ENCODE measurements at places on chromosomes 11 and 22.
A peak's percentile ranks its signal among the peaks of the same experiment; 100 is the strongest.

- H3K4me1 ChIP-seq: peaks cover 84% of the 10 kb centered on the region
- no peak for DNase-seq
- H3K36me3 ChIP-seq: peaks cover 3% of the 10 kb centered on the region
Measured at GRCh38 chr11:2094354-2095197, 44.6 kb downstream of the IGF2 start.

- H3K4me3 ChIP-seq: no peak overlapping the region
- peaks cover 40% of the 10 kb centered on the region for H3K36me3 ChIP-seq
- H3K27ac ChIP-seq: no peak overlapping the region
- peaks cover 5% of the 10 kb centered on the region for H3K4me1 ChIP-seq
Measured at GRCh38 chr11:61270354-61271076, 24.6 kb downstream of the VWCE start.

- peaks cover 2% of the 10 kb centered on the region for H3K4me1 ChIP-seq
- no peak overlapping the region for H3K4me3 ChIP-seq
- no peak for DNase-seq
- H3K27ac ChIP-seq: no peak overlapping the region
- no peaks in the 10 kb centered on the region for H3K27me3 ChIP-seq
Measured at GRCh38 chr11:35998634-35999033, 54.8 kb downstream of the LDLRAD3 start.

GRCh38 chr11:98834776-98835175 lies 186.0 kb upstream of the CNTN5 start:
- H3K36me3 ChIP-seq: no peaks in the 10 kb centered on the region
- no peak overlapping the region for H3K27ac ChIP-seq
- H3K4me3 ChIP-seq: no peak overlapping the region
- H3K4me1 ChIP-seq: no peaks in the 10 kb centered on the region
- peaks cover 2% of the 10 kb centered on the region for H3K27me3 ChIP-seq

DNA sequence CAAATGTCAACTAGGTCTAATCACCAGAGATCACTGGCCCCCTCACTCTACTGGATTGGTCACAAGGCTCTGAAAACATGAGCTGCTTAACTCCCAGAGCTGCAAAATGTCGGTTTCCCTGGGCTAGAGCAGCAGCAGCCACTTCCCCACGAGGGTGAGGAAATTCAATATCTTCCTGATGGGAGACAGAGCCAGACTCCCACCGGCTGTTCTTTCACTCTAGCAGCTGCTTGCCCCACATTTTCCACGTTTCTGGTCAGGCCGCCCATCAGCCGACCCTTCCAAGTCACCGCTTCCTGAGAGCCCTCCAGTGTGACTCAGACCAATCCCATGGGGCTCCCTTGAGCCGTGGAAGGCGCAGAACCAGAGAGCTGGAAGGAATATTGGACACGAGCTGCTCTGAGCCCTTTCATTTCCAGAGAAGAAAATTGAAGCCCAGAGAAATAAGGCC lies 227.0 kb downstream of the ADAMTS15 start:
- peak overlapping the region; percentile 43 for H3K4me3 ChIP-seq
- no peaks in the 10 kb centered on the region for H3K36me3 ChIP-seq
- H3K4me1 ChIP-seq: peaks cover 28% of the 10 kb centered on the region
- H3K27ac ChIP-seq: peak overlapping the region; percentile 53

- DNase-seq: peak; percentile 37
- peak overlapping the region; percentile 54 for H3K4me3 ChIP-seq
- no peaks in the 10 kb centered on the region for H3K27me3 ChIP-seq
- H3K4me1 ChIP-seq: peaks cover 11% of the 10 kb centered on the region
Measured at GRCh38 chr11:78961937-78962701, 387.5 kb upstream of the NARS2 start.

DNA sequence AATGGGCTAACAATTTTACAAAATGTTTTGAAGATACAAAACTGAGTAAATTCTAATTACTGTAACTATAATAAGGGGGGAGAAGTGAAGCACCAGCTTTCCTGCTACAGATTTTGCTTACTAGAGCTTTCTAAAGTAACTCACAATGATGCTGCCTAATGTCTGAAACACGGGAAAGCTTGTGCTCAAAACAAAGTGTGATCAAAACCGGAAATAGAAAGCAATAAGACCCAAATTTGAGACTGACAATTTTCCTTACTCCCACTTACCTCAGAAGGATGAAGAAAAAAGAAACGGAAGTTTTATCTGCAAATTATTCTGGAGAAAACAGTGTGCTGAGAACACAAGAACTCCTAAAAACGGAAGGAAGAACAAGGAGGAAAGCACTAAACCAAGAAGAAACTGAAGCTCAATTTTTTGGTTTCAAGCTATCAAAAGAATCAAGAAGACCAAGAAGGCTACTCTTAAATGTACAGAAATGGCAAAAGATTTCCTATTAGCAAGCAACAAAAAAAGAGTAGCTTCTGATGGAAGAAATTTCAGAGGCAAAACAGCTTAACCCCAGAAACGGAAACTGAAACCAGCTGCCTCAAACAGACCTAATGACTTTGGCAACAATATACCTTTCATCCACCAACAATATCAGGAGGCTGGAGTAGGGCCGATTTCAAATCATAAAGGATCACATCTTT lies 33.4 kb downstream of the AMBRA1 start:
- no peaks in the 10 kb centered on the region for H3K27me3 ChIP-seq
- peaks cover 10% of the 10 kb centered on the region for H3K4me1 ChIP-seq
- DNase-seq: peak; percentile 60
- H3K4me3 ChIP-seq: no peak overlapping the region

GRCh38 chr11:17730137-17730536 lies 4.4 kb upstream of the KCNC1 start:
- DNase-seq: no peak
- no peak overlapping the region for H3K27ac ChIP-seq
- H3K36me3 ChIP-seq: no peaks in the 10 kb centered on the region
- H3K4me1 ChIP-seq: peaks cover 14% of the 10 kb centered on the region

- no peak for DNase-seq
- H3K4me1 ChIP-seq: no peaks in the 10 kb centered on the region
- no peaks in the 10 kb centered on the region for H3K27me3 ChIP-seq
- no peak overlapping the region for H3K27ac ChIP-seq
Measured at GRCh38 chr11:127622686-127623085, 622.1 kb upstream of the KIRREL3 start.

DNA sequence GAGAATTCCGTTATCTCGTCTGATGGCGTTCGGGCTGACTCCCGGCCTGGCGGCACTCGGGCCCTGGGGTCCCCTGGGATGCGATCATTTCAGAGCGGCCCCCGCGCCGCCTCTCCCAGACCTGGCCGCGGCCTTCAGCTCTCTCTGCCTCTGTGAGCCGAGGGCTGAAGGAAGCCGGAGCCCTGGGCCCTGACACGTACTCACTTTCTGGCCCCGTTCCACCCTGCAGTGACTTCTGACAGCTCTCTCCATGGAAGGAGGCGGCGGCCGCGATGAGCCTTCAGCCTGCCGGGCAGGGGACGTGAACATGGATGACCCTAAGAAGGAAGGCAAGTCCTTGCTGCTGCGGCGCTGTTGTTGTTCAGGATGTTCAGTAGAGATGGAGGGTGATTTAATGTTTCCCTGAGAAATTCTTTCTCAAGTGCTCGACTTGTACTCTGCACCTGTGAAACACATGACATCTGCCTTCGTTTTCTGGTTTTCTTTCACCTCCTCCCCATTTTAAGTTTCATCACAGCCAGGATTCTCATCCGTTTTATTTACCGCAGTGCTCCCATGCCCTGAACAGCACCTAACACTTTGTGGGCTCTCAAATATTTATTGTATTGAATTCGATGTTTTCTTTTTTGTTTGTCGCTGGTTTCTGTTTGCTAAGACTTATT lies 612 bp downstream of the GTSE1 start:
- peaks cover 13% of the 10 kb centered on the region for H3K36me3 ChIP-seq
- no peaks in the 10 kb centered on the region for H3K27me3 ChIP-seq
- H3K27ac ChIP-seq: no peak overlapping the region
- peak overlapping the region; percentile 80 for H3K4me3 ChIP-seq

DNA sequence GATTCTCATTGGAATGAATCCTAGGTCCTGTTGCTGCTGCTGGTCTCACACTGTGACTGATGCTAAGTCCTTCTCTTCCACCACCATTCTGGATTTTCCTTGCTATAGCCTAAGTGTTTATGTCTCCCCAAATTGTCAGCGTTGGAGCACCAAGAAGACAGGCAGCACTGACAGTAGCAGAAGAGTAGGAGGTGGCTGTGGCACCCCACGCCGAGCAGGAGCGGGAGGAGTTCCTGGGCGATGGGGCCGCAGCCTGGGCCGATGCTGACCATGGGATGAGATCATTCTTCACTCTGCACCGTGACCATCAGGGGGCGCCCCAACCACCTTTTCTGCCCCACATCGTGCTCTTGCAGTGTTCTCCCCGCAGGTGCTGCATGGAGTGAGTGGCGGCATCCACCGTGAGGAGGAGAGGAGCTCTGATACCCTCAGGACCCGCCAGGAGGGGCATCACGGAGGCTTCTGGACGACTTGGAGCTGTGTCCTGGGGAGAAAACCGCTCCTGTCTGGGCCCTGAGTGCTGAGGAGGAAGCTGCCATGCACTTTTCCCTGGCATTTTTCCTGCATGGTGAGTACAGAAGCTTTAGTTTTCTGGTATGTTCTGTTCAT lies 57.0 kb downstream of the LRRC74B start:
- DNase-seq: peak; percentile 69
- no peak overlapping the region for H3K4me3 ChIP-seq

DNA sequence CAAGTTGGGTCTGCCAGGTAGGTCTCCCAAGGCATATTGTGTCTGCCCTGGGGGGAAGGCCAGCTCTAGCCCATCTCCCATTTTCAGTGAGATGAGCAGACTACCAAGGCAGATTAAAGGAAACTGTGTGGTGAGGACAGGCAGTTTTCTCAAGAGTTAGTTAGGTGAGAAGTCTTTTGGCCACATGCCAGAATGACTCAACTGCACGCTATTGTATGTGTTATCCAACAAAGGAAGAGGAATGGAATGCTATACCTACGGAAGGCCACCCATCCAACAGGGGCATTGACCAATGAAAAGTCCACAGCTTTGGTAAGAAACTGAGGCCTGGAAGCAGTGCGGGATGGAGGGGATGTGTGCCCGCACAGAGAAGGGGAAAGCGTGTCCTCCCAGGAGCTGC lies 941.7 kb downstream of the NTM start:
- peaks cover 12% of the 10 kb centered on the region for H3K4me1 ChIP-seq
- H3K27me3 ChIP-seq: no peaks in the 10 kb centered on the region
- no peak overlapping the region for H3K4me3 ChIP-seq
- H3K27ac ChIP-seq: peak overlapping the region; percentile 58

GRCh38 chr11:64845129-64845775 lies 799 bp upstream of the CDC42BPG start:
- H3K4me1 ChIP-seq: peaks cover 49% of the 10 kb centered on the region
- no peak for DNase-seq
- H3K27ac ChIP-seq: no peak overlapping the region
- H3K36me3 ChIP-seq: peaks cover 3% of the 10 kb centered on the region

GRCh38 chr11:103832762-103833161 lies 203.7 kb upstream of the DDI1 start:
- H3K4me3 ChIP-seq: no peak overlapping the region
- H3K4me1 ChIP-seq: no peaks in the 10 kb centered on the region
- no peak overlapping the region for H3K27ac ChIP-seq
- no peaks in the 10 kb centered on the region for H3K27me3 ChIP-seq
- no peak for DNase-seq

All from mesenchymal stem cell (in vitro differentiated cells and primary cell).